ENCODE measurements at places on chromosomes 7 and 10. TPM values are rescaled to one million over a fixed set of nuclear protein-coding genes. Genes with fewer than 3 reads are reported as not detected.

The PODXL gene
- 44.6 TPM for total RNA-seq

The ZCWPW1 gene
- total RNA-seq = 0.85 TPM

The HPSE2 gene
- not detected for total RNA-seq

The PCLO gene
- total RNA-seq = 1.2 TPM

Data from A549 treated with ZK216348 at 1 μM for 4 hours (cell line).